Retinal pigment epithelial cell (primary cell): ENCODE measurements at places on chromosomes 5 and 9.

DNA sequence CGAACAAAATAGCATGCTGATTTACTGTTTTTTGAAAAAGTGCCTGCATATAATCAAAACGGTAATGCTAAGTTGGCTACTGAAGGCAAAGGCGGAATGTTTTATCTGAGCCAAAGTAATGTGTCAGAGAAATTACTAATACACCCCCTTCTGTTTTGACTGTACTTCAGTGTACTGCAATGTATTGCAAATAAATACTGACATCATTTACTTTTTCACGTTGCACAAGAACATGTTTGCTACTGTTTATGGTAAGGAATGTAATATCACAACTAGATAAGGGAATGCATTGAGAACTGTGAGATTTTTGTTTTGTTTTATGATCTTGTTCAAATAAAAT is 813 bp upstream of the AGTPBP1 start:
- DNase-seq: no peak

- DNase-seq: no peak
Measured at GRCh38 chr9:97695995-97696802, 941 bp downstream of the XPA start.

DNA sequence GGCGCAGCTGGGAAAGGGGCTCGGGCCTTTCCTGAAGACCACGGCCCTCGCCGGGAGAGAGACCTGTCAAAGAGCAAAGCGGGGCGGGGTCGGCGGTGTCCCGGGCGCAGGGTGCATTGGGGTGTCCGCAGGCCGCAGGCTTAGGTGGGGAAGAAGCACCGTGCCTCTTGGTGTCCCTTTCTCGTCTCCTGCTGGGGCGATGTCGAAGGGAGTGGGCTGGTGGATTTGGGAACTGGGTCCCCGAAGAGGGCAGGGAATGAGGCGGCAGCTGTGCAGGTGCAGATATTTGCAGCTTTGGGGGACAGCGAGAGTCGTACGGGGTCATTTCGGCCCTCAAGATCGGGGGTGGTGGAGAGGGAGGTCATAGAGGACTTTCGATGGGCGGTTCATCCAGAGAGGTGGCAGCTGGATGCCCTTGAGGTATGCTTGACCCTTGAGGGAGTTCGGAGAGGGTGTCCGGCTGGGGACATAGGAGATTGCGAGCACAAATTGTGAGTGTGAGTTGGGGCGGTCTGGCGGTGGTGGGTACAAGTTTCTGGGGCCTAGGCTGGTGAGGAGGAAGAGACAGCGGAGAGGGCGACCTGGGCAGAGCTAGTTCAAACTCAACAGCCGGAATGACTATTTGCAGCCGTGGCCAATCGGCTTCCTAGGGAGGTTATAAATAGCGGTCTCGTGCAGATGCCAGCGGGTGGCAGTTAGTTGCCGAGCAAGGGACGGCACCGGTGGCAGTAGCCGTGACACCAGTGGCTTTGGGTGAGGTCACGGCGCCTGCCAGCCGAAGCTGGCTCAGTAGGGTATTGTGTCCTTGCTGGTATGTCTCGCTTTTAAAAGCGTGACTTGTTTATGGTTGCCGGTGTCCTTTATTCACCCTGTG is 601 bp downstream of the NNT start:
- no peak for DNase-seq

DNA sequence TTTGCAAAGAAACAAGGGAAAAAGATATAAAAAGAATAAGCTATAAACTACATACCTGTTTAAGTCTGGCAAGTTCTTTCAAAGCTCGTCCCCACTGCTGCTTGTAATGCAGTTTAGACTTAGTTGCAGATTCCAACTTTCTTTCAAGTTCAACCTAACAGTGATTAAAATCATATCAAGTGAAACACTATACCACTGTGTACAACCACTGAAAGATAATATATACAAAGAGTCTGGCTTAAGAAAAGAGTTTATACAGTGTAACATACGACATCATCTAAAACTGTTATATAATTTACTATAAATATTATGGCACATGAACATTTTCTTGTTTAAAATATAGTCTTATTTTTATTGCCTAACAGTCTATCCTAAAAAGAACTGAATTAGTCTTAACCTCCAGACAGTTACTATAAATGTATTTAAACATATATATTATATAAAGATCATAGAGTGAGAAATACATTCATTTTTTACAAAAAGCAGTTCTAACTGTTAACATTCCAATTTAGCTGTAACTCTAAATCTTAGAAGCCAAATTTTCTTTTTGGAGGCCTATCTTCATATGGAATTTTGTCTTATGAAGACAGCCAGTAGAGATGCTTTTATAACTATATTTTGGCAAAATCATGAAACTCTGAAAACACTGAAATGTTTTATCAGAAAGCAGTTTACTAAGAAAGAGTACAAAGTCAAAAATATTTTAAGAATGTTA is 58.6 kb downstream of the CEP120 start:
- DNase-seq: no peak

DNA sequence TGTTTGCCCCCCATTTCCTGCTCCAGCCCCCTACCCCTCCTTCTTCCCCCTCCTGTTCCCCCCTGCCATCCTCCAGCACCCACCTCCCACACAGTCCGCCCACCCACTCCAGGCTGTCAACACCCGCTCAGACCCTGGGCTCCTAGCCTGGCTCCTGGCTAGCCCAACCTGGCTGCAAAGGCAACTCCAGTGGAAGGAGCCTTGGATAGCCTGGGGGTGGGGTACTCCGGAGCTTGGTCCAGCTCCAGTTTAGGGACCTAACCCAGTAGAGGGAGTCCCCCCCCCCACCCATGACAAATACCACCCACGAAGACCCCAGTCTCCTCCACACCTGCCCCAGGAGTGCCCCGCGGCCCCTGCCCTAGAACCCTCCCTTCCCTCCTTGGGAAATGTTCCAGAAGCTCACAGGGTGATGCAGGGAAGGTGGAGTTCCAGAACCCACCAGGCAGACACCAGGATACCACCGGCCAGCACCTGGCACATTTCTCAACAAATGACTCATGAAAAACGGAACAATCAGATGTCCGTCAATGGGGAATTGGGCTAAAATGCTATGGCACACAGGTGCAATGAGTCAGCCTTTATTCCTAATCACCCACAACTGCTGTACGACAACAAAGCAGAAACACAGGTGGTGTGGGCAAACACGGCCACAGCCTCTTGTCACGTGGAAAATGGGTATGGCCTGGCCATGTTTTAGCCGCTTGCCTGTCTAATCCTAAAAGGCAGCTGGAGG is 901 bp upstream of the SLC12A7 start:
- no peak for DNase-seq

- no peak for DNase-seq
Measured at GRCh38 chr9:89771205-89771604, 166.4 kb downstream of the GADD45G start.

GRCh38 chr9:128215491-128216409 is 12.6 kb downstream of the DNM1 start:
- DNase-seq: no peak

DNA sequence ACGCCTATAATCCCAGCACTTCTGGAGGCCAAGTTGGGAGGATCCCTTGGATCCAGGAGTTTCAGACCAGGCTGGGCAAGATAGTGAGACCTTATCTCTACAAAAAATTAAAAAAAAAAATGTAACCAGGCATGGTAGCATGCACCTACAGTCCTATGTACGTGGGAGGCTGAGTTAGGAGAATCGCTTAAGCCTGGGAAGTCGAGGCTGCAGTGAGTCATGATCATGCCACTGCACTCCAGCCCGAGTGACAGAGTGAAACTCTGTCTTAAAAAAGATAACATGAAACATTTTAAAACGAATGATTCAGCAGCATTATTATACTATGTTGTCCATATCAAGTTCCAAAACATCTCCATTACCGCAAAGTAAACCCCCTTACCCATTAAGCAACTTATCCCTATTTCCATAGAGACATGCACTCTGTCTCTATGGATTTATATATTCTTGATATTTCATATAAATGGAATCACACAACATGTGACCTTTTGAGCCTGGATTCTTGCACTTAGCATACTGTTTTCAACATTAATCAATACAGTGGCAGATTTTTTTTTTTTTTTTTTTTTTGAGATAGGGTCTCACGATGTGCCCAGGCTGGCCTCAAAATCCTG is 56.9 kb upstream of the MTMR12 start:
- no peak for DNase-seq

- no peak for DNase-seq
Measured at GRCh38 chr5:43045236-43045635, 5.1 kb upstream of the ANXA2R start.

GRCh38 chr5:42614509-42614908 is 142.1 kb upstream of the CCDC152 start:
- no peak for DNase-seq

DNA sequence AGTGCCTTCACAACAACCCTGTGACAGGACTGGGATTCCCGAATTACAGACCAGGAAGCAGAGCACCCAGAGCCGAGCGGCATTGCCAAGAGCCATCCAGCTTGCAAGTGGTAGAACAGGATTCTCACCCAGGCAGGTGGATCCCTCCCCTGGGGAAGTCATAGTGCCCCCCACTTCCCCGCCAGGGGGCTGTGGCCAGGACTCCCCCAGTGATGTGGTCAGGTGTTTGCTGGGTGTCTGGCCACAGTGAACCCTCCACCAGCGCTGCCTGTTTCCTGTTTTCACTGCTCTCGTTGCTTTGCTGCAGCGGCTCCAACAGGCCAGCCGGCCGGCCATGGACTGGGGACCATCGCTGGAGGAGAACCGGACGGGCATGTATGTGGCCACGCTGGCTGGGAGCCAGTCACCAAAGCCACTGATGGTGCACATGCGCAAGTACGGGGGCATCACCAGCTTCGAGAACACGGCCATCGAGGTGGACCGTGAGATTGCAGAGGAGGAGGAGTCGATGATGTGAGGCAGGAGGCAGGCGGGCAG is 19.3 kb downstream of the SLC6A7 start:
- peak; percentile 6 for DNase-seq

DNA sequence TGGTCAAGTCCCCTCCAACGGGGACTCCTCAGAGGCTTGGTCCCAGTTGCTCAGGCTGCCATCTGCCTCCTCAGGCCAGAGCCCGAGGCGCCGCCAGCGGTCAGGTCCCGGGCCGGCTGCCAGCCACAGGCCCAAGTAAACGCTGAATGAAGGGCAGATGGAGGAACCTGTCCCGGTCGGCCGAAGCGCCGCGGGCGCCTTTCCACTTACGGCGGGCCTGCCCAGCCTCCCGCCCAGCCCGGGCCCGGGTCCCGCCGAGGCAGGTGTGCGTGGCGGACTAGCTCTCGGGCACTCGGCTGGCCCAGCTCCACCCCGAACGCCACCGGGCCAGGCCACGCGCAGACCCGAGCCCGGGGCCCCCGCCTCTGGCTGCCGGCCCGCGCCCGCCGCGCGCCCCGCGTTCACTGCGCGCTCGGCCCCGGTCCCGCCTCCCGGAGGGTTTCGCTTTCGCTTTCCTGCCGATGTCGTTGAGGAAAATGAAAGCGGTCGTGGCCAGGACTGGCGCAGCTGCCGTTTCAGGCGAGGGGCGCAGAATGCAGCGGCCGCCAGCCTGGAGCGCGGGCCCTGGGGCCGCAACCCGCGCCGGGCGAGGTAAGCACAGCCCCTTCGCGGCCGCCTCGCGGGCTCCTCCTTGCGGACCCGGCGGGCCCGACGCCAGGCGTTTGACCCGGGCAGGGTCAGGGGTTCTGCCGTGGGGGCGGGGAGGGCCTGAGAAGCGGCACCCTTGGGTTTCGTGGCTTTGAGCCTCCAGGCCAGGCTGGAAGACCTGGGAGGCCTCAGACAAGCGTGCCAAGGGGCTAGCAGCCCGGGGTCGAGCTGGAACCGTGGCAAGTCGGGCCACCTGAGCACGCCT is 41.2 kb downstream of the SLC22A5 start:
- DNase-seq: peak; percentile 48

DNA sequence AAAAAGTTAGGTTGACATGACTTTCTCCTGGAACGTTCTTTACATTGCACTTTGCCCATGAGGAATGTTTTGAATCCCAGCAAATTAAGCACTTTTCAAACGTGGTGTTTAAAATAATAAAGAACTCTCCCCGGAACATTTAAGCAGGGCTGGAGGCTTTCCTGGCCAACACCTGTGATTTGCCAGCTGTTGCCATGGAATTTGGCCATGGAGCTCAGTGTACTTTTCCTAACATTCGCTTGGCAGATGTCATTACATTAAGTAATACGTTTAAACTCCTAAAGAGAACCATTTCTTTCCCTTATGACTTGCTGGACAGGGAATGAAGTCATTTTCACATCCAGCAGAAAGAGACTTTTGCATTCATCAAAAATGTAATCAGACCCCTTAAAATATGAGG is 146.1 kb downstream of the GAS1 start:
- DNase-seq: no peak

GRCh38 chr9:136544548-136544963 is 1.3 kb downstream of the NOTCH1 start:
- DNase-seq: no peak

DNA sequence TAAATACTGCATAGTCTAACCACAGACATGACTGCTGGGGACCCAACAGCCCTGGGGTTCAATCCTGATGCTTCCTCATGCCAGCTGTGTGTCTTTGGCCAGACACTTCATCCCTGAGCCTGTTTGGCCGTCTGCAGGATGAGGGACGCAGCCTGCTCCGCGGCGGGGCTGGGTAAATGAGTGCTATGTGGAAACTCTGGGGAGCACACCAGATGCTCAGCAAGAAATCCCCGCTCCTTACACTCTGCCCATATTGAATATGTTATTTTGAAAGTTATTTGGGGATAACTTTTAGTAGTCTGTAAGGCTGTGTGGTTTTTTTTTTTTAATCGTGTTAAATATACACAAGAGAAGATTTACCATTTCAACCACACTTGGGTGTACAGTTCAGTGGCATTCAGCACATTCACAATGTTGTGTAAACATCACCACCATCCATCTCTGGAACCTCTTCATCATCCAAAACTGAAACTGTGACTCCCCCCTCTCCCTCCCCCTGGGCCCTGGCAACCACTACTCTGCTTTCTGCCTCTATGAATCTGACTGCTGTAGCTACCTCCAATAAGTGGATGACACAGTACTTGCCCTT is 42.7 kb downstream of the SH3PXD2B start:
- DNase-seq: no peak

GRCh38 chr9:95102001-95102433 is 215.5 kb downstream of the FANCC start:
- no peak for DNase-seq

GRCh38 chr5:178561746-178562264 is 28.4 kb downstream of the COL23A1 start:
- no peak for DNase-seq

GRCh38 chr5:139402561-139403158 is 1.2 kb downstream of the SPATA24 start:
- no peak for DNase-seq

DNA sequence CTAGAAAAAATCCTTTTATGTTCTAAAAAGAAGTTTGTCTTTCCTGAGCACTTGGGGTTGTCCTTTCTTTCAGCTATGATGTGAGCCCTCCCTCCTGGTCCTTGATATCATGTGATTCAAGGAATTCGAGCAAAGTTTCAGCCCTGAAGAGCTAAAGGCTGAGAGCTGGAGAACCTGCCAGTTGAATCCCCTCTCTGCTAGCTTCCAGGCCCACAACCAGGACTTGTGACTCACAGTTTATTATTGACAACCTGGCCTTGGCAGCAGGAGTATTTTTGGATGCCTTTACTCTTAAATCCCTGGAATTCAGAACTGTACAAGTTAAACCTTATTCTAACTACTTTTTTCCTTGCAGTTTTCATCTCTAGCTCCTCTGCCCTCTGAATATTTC is 182.8 kb downstream of the SPOCK1 start:
- DNase-seq: peak; percentile 82

- no peak for DNase-seq
Measured at GRCh38 chr5:57687596-57687995, 205.0 kb upstream of the ACTBL2 start.
